ENCODE measurements at places on chromosomes 13 and 19.

- DNase-seq, result no peak
Measured at GRCh38 chr19:51695088-51695487, 2.0 kb downstream of the SPACA6 start.

DNA sequence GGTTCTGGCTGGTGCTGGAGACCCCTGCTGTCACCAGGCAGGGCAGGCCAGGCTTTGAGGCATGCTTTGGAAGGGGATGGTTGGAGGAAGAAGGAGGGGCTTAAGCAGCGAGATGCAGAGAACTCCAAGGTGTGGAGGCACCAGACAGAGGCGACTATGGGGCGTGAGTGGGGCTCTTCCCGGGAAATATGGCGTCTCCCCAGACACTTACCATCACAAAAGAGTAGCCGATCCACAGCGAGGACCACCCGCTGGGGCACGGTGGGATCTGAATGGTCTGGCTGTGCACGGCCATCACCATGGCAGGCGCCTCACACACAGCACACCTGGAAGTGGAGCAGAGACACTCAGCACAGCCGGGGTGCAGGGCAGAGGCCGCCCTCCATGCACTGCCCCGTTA lies 151.9 kb downstream of the COL4A1 start:
- DNase-seq, result no peak

DNA sequence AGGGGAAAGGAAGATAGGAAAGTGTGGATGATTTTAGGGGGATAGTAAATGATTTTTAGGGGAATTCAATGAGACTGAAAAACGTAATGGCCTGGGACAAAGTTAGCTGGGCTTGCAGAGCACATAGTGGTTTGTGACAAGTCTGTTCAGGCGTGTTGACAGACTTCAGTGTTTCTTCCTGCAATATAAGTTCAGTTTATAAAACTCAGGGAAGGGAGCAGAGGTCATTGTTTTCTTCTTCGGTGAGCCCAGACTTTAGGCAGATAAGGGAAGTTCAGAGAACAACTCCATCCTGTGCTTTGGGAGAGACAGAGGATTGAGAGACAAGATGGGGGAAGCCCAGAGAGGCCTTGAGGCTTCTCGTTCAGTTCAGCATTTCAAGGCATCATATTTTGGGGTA lies 45.2 kb upstream of the SLC7A1 start:
- DNase-seq, result no peak

- DNase-seq, result no peak
Measured at GRCh38 chr13:42875475-42876269, 94.3 kb downstream of the FAM216B start.

All from stimulated activated CD4-positive, alpha-beta T cell treated with anti-CD3 and anti-CD28 coated beads, Interleukin-2, amount 100 ng/mL, for 48 hours (primary cell).